ENCODE measurements at places on chromosomes 13 and 19.

DNA sequence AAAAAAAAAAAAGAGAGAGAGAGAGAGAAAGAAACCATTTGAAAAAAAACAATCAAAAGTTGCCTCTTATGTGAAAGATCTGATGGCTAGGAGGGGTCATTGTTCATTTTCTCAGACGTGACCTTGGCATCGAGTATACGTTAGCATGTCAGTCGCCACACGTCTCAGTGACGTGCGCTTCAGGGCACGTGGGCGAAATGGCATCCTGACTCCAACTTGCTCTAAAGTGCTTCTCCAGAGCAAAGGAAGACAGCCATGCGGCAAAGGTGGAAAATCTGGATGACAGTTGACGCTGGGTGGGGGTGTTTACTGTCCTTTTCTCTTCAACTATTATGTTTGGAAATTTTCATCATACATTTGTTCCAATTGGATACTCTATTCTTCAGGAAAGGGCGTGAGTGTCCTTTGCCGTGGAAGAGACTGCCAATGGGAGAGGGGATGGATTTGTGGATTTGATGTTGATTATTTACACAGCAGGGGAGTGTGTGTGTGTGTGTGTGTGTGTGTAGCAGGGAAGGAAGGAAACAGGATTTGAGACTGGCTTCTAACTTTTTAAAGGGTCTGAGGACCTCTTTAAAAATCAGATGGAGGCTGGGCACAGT is 25.0 kb downstream of the KLF2 start:
- no peak for DNase-seq

DNA sequence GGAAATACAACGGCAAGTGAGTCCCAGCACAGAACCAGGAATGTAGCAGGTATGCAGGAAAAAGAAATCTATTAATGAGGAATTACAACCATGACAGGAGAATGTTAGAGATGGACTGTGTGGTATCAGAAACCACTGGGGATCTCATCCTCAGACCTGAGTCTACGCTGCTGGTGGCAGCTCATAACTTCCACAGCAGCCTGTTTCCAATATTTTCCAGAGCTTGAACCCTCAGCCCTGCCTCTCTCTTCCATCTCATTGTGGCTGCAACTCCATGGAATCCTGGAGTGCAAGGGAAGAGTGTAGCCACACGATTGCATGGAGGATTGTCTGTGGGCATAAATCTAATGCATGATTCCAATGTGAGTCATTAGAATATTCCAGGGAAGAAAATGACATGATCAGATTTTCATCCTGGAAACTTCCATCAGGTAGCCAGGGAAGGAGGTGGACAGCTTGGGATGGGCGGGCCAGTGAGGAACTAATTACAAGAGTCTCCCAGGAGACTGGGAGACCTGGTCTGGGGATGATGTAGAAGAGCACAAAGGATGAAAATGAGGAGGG is 14.9 kb downstream of the PLA2G4C start:
- no peak for DNase-seq

DNA sequence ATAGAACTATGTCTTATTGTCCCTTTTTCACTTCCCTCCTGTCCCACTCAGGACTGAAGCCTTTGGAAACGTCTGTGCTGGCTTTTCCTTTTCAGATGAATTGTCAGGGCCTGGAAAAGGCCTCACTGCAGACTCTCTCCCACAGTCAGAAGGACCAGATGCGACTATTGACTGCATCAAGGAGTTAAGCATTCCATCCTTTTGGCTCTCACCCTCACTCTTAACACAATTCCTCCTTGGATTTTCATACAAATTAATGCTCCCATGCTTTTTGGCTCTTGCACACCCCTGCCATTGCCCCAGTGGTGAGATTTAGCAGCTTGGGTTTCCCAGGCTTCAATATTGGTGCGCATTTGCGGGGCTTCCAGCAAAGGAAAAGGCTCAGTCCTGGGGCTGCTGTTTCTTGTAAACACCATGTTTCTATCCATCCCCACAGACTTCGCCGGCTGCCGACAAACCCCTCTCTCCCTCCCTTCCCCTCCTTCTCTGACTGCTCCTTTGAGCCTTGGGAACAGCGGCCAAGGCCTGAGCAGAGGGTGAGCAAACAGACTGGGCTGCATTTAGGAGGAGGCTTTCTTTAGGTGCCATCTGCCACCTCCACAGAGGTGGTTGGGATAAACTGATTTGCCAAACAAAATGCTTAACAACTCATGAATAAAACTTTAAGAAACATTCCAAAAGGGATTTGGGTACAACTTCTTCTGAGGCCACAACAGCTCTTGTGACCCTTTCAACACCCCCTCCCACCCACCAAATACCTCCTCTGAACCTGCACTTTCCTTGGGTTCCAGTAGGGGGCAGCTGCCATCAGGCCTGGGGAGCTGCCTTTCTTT is 48.6 kb upstream of the PCDH8 start:
- DNase-seq = no peak

DNA sequence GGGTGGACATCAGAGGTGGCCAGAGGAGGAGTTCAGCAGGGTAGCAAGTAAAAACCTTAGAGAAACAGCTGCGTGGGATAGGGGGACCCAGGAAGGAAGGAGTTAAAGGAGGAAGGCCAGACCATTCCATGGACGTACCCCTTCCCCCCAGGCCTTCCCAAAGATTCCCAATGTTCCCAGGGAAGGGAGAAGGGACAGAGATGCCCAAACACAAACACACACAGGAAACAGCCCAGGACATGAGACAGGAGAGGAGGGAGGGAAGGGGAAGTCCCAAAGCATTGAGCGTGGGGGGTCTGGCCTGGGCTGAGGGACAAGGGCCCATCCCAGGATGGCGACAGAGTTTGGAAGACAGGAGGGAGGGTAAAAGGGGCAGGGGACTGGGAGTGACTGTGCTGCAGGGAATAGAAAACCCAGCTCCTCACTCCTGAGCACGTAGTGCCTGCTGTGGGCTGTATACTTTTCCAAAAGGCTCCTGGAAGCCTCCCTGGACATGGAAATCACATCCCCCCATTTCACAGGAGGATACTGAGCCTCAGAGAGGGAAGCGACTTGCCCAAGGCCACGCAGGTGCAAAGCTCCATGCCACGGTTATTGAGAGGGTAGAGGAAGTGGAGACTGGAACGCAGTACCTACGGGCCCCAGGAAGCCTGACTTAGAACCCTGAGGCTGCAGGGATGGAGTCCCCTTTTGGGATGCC is 1.1 kb downstream of the SYDE1 start:
- no peak for DNase-seq

DNA sequence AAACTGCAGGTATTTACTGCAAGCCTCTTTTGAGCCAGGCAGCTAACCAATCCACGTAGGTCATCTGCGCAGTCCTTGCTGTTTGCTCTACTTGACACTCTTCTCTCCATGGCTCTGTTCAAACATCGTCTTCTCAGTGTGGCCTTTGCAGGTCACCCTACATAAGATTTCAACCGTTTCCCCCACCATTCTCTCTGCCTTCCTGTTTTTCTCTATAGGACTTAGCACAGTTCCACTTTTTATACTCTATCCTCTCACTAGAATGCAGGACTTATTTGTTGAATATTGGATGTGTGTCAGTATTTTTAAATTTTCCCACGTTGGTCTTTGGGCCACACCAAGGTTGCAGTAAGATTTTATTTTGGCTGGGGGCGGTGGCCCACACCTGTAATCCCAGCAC is 1.7 kb upstream of the FBXW9 start:
- DNase-seq = no peak

GRCh38 chr19:8056533-8056932 is 4.0 kb downstream of the CCL25 start:
- no peak for DNase-seq

- no peak for DNase-seq
These were observed 426.2 kb downstream of the PCDH9 start for GRCh38 chr13:66803808-66804456.

GRCh38 chr13:41354416-41354815 is 43.3 kb downstream of the NAA16 start:
- DNase-seq = no peak

DNA sequence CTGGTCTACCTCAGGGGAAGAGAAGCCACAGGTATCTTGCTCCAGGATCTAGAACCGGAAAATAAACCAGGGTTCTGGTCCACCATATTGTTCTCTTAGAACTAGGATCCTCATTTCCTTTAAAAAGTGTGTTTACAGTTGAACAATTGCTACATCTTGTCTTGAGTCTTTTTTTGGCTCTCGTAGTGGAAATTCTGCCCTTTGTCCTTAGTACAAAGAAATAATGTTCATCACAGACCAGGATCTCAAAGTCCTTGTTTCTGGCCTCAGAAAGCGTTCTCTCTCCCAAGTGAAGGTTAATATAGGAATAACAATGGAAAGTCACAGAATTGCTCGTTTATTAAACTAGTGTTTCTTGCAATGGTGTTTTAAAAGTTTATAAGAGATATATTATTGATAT is 20.8 kb downstream of the KLF2 start:
- DNase-seq = no peak

DNA sequence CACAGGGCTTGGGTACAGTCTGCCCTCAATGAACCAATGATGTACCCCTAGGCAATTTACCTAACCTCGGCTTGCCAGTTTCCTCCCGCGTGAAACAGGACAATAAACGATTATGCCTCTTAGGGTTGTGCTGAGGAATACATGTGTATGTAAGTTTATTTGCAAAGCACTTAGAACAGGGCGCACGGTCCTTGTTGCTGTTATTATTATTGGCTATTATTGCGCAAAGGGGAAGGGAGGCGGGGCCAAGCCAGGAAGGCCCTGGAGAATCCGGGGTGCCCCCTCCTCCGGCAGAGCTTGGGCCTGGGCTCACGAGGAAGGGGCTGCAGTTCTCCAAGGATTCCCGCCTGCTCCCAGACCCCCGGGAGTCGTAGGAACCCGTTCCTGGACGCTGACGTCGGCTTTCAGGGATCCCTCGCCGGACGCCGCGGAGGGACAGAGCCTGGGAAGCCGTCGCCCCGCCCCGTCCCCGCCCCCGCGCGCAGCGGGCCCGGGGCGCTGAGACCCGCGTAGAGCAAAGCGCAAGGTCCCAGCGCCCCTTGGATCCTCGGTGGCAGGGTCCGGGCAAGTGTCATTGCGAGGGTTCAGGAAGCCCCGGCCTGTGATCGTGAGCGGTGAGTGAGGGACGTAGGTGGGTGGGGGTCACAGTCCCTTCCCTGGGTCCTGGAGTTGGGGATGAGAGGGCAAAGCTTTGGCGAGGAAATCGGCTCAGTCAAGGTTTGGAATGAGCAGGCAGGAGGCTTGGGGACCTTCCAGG is at the start of gene TMEM91:
TSS of gene TMEM91 (plus strand) at position 293 of the 757 bp plus-strand sequence. CDS start 1,777 bp downstream, outside the sequence.
- DNase-seq = no peak

GRCh38 chr19:7489609-7490044 is 792 bp upstream of the PEX11G start:
- no peak for DNase-seq

- peak; percentile 1 for DNase-seq
These were observed 175.9 kb downstream of the IRS2 start for GRCh38 chr13:109610517-109610916.

GRCh38 chr13:79312340-79312855 is 93.7 kb downstream of the RBM26 start:
- no peak for DNase-seq

DNA sequence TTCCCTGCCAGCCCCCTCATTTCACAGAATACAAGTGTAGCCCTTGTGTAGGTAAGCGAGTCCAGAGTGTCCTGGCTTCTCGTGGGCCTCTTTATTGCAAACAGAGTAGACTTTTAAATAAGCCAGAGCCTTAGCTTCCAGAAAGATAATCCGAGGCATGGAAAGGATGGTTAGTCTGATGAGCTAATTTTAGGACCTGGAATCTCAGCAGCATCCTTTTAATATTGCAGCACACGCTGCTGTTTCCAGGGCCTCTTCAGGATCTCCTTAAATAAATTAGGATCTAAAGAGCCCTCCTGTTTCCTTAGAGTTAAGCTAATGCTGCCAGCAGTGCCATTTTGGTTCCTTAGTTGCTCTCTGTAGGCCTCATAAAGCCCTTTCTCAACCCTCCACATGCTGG is 99.2 kb downstream of the RFC3 start:
- no peak for DNase-seq

DNA sequence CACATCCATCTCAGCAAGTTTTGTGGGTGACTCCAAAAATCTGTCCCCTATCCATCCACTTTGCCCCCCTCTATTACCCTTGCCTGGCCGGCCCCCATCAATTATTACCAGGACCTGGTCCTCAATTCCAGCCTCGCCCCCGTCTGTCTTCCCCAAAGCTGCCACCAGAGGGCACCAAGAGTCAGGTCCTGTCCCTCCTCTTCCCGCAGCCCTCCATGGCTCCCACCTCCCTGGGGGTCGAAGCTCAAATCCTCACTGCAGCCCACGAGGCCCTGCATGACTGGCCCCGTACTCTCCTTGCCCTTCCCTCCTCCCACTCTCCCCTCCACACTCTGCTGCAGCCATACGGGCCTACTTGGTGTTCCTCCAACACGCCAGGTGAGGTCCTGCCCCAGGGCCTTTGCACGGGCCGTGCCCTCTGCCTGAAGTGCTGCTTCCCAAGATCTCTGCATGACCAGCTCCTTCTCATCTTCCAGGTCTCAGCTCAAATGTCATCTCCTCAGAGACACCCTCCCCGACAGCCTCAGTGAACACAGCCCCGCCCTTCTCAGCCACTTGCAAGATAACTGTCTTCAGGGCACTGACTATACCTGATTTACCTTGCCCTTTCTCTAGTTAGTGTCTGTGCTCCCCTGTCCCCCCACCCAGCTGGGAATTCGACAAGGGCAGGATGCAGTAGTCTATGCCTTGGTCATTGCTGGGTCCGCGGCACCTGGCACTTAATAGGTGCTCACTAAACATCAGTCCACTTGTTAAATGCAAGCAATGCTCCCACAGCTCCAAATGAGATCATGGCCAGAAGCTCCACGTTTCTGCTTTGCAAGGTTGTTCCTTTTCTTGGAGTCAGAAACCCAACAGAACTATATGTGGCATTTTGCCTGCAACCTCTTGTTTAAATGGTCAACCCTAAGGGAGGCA is 16.8 kb upstream of the SEMA6B start:
- no peak for DNase-seq

DNA sequence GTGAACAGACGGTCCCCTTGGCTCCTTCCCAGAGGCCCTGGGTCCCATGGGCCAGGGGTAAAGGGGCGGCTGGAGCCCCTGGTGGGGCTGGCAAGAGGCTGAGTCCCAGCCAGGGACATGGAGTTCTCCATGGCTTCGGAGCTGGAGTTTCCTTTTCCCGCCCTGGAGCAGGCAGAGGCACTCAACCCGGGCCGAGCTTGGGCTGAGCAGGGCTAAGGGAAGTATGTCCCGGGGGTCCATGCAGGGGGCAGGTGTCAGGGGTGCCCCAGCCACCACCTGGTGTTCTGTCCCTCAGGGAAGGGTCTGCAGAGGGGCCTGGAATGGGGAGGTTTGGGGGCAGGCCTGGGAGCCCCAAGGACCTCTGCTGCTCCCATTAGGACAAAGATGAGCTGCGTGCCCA is 54.0 kb upstream of the TPM4 start:
- DNase-seq = no peak

- no peak for DNase-seq
These were observed 65.7 kb downstream of the ZNF536 start for GRCh38 chr19:30437869-30438268.

DNA sequence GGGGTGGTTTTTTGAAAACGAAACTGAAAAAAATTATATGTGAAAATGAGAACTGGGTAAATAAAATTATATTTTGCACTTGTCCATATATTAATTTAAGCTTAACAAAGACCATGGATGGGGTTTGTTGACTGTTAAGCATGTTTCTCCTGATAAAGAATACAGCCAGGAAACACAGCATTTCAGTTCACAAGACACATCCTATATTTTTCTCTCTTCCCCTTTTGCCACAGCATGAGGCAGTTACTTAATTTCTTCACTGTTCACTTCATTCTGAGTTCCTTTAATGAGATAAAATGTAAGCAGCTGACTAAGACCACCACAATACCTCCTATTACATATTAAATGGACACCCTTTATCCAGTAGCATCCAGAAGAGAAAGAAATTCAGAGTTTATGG is 64.0 kb downstream of the RXFP2 start:
- DNase-seq = no peak

Data from activated CD8-positive, alpha-beta memory T cell treated with anti-CD3 and anti-CD28 coated beads for 1 hour (primary cell).